ENCODE measurements at places on chromosomes 3 and 15. TPM values are rescaled to one million over a fixed set of nuclear protein-coding genes. Genes with fewer than 3 reads are reported as not detected.

DNA sequence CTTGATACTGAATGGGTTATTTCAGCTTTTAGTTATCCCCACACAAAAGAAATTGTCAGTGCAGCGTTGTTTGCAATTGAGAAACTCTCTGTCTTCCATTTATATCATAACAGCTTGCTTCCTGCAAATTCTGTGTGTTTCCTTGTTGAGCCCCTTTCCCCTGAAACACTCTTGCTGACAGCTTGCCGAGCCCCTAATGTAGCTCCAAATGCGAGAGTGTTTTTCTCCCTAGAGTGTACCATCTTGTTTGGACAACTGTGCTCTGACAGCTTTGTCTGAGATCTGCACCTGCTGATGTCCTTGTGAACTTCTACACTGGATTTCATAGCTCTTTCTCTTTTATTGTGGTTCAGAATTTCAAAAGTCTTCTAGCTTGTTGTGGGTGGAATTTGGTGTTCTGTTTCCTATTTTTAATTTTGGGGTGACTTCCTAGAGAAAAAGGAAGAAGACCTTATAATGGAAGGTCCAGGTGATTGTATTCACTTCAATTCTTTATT lies 343.5 kb downstream of the PDCD6IP start:
- no peak overlapping the region for H3K4me3 ChIP-seq
- H3K27ac ChIP-seq = no peak overlapping the region
- no peaks in the 10 kb centered on the region for H3K27me3 ChIP-seq
- no peaks in the 10 kb centered on the region for H3K36me3 ChIP-seq

GRCh38 chr15:81379269-81379668 lies 5.3 kb upstream of the TMC3 start:
- H3K36me3 ChIP-seq = no peaks in the 10 kb centered on the region
- DNase-seq = no peak
- no peak overlapping the region for H3K4me3 ChIP-seq
- no peak overlapping the region for H3K27ac ChIP-seq

DNA sequence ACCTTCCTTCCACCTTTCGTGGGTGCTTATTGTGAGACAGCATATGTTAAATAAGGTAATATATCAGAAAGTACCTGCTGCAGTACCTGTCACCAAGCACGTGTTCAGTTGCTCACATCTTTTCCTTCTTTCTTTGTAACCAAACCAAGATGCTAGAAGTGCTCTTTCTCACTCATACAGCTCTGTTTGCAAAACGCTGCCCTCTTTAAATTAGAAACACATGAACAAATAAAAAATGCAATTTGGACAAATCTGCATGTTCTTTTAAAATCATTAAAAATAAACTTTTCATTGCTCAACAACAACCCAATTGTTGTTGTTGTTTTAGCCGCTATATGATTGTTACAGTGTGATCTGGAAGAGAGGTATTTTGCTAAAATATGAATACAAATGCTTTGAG lies 193.5 kb upstream of the ZBTB20 start:
- no peak overlapping the region for H3K27ac ChIP-seq
- DNase-seq = no peak
- H3K27me3 ChIP-seq = no peaks in the 10 kb centered on the region
- H3K4me3 ChIP-seq = no peak overlapping the region

DNA sequence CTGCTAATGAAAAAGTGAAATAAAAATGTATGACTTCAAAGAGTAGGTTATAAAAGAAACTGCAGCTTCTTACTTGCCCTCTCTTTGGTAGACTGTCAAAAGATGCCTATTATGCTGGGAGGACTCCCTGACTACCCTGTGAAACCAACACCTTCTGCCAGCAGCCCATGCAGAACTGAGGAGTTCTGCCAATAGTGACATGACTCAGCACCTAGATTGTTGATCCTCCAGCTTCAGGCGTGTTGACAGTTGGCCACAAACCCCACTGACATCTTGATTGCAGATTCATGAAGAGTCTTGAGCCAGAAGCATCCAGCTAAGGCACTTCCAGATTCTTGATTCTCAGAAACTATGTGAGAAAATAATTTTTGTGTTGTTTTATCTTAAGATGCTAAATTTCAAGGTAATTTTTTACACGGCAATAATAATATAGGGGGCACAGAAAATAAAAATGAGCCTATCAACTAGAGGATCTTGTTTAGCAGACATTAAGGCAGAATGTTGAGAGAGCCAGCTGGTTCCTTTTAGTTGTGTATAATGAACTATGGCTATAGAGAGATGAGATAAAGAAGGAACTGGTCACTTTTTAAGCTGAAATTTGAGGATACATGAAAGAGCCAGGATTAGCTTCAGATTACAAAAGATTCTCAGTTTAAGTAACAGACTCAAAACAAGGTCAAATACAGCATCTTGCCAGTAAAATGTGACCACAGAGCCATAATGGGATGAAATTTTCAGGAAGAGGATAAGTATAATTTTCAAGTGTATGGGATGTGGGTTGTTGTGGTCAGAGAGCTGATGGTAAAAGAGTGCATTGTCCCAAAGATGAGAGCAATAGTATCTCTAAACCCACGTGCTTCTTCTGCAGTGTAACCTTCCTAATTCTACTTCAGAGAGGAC lies 588.7 kb upstream of the CBLB start:
- peak; percentile 20 for DNase-seq
- no peak overlapping the region for H3K27ac ChIP-seq
- H3K4me3 ChIP-seq = no peak overlapping the region
- no peaks in the 10 kb centered on the region for H3K36me3 ChIP-seq

- DNase-seq = no peak
- no peak overlapping the region for H3K27ac ChIP-seq
- H3K36me3 ChIP-seq = no peaks in the 10 kb centered on the region
- H3K27me3 ChIP-seq = no peaks in the 10 kb centered on the region
- H3K4me3 ChIP-seq = no peak overlapping the region
These were observed 50.6 kb upstream of the PHLDB2 start for GRCh38 chr3:111808439-111808838.

DNA sequence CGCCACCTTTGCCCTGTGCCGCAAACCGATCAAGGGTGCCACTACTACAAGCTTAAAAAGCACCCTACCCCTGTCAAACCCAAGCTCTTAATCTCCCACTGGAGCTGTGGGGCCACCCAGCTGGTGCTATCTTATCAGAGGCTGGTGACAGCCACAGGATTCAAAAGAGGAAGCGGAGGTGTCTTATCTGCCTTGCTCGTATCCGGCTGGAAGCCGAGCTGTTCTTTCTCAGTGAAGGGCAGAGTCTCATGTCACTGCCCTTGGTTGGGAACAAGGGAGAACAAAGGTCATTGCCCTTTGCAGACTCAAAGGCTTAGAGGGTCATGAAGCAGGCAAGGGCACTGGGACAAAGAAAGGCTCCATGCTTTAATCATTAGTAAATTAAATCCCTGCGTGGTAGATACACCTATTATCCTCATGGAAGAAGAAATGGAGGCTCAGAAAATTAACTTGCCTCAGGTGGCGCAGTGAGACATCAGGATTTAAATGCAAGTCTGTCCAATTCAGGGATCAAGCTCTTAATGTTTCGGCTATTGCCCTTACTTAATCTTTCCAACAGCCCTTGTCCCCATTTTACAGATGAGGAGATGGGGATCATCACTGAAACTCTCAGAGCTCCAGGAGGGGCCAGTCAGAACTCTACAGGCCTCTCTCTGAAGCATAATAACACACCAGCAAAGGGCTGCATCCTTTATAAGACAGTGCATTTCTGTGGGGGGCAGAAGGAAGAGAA lies 360.0 kb upstream of the PROK2 start:
- no peaks in the 10 kb centered on the region for H3K27me3 ChIP-seq
- no peak overlapping the region for H3K27ac ChIP-seq
- DNase-seq = no peak
- no peaks in the 10 kb centered on the region for H3K36me3 ChIP-seq
- H3K4me1 ChIP-seq = no peaks in the 10 kb centered on the region

ADGRG7 gene
- total RNA-seq = 2.7 TPM
